ENCODE measurements at places on chromosomes 12 and 14.

DNA sequence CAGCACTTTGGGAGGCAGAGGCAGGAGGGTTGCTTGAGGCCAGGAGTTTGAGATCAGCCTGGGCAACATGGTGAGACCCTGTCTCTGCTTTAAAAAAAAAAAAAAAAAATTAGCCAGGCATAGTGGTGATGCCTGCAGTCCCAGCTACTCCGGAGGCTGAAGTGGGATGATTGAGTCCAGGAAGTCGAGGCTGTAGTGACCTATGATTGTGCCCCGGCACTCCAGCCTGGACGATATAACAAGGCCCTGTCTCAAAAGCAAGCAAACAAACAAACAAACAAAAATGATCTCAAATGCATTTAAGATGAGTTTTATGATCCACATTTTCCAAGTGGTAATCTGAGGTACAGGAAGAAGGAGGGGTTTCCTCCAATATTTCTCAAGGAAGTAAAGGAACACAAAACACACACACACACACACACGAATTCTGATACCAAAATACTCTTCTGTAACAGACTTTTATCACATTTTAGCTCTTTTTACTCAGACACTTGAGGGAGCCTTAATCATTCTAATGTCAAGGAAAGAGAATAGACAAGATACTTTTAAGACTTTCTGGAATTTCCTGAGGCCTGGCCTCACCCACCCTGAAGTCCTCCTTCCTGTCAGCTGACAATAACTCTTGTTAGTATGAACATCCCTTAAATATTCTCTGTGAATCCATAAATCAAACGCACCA, 44.4 kb upstream of the CERS5 start:
- no peak for DNase-seq

- peak; percentile 46 for DNase-seq
These were observed 4.5 kb downstream of the AJUBA start for GRCh38 chr14:22977684-22978486.

DNA sequence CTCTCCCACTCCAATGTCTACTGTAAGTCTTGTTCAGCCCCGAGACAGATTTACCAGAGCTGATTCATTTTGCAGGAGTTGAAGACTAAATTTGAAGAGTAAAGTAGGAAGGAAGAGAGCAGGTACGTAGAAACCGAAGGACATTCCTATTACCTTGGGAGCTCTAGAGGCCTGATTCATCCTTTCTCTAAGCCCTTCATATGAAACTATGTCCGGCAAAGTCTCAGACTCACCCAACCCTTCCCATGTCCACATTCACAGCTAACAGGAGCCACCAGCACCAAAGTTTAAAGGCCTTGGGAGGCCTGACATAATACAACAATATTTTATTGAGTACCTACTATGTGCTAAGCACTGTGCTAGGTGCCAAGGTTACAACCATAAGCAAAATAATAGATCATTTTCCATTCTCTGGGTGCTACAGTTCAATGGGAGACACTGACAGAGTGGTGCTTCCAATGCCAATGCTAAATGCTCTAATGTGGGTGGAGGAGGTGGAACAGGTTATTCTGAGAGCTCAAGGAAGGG, 86.6 kb downstream of the PHLDA1 start:
- no peak for DNase-seq

- DNase-seq, result no peak
These were observed 10.4 kb upstream of the NRIP2 start for GRCh38 chr12:2845280-2845679.

GRCh38 chr12:7079826-7080125, 12.5 kb downstream of the C1R start:
- no peak for DNase-seq

DNA sequence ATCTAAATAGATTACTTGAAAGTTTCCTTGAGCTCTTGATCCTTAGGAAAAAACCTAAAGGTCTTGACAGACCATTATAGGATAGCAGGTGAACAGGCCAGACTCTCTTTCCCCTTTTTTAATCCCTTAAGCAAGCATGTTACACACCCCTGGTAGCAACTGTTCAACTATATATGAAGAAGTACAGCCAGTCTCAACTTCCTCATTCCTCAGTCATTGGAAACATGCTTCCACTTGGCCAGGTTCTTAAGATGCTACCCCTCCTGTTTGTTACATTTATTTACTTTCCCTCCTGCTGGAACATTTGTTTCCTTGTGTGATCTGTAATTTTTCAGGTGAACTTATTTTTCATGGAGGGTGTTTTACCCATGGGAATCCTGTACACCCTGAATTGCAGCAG, 124.1 kb downstream of the ARMH4 start:
- DNase-seq, result no peak

- no peak for DNase-seq
These were observed 19.8 kb downstream of the ISM2 start for GRCh38 chr14:77478796-77479195.

DNA sequence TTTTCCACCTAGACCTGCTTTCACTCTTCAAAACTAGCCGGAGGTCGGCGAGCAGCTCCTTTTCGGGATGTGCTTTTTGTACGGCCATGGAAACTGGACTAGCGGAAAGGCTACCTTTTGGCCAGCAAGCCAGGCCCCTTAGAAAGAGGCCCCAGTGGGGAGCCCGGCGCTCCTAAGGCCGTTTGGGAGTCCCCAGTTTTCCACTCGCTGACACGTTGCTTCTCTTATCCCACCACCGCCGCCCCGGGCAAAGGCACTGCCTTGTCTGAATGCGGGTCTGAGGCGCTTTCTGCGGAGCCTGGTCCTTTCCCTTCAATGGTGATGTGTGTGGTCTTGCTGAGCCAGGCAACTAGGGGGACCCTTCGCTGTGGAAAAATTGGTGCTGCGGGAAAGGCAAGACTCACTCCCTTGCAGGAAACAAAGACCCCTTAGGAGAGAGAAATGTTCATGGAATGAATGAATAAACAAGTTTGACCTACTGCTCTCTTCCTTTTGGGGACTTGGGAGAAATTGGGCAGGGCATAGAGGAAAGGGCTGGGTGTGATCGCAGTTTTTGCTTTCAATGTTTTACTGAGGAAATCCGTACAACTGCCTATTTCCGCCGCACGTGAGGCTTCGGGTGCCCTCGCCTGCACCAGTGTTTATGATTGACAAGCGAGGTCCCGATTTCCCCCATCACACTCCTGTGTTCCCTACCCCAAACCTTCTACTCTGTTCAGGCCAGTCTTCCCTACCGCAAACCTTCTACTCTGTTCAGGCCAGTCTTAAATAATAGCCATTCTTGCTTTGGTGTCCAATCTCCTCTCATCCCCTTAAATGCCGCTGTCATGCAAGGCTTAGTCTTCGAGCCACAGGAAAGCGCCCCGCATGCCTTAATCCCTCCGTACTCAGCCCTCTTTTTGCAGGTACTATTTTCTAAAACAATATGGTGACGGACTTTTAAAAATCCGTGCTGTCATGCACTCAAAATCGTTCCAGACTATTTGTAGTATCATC, 1.0 kb upstream of the SLC38A2 start:
- DNase-seq, result peak; percentile 40

GRCh38 chr14:44910821-44911220, 50.9 kb downstream of the KLHL28 start:
- DNase-seq, result no peak

DNA sequence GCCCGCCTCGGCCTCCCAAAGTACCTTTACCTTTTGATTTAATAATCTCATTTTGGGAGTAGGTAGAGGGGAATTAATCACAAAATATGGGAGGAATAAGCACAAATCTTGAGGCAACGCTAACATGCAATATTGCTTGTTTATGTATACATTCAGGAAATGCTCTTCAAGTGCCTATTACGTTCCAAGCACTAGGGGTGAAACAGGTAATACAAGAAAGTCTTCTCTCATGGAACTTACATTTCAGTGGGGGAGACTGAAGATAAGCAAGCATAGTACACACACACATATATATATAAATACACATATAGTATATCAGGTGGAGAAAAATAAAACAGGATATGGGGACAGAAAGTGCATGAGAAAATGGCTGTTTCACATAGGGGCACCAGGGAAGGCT, 19.0 kb upstream of the ERC1 start:
- no peak for DNase-seq

GRCh38 chr12:132445884-132446632, 43.9 kb upstream of the FBRSL1 start:
- peak; percentile 70 for DNase-seq

- no peak for DNase-seq
These were observed 237.6 kb upstream of the AMIGO2 start for GRCh38 chr12:47317175-47317915.

DNA sequence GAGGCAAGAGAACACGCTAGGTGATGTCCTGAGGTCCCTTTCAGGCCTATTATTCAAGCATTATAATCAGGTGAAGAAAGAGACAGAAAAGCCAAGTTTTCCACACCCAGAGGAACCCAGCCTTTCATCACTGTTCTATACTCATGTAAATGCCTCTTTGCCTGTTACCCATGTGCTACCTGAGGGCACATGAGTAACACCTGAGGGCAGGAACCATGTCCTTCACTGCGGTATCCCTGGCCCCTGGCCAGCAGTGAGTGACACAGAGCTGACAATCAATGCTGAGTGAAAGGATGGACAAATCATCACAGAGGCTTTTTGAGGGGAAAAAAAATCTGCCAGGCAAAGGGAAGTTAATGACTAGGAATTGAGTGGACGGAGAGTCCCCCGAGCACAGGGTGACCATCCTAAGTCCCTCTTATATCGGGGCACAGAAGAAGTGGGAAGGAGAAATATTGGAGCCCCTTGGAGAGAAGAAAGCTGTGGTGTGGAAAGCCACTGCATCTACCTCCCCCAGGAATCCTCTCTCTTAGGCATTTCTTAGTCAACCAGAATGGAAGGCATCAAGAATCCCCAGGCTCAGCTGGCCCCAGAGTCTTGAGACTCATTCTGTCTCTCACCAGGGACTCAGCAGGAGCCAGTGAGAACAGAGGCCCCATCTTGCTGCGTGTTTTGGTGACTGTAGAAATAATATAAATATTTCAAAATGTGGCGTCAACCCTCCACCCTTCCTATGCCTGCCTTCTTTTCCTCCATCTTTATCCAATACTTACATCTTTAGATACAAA, 212.9 kb downstream of the DPF3 start:
- DNase-seq, result no peak

- DNase-seq, result no peak
These were observed 446.5 kb upstream of the MIS18BP1 start for GRCh38 chr14:45699471-45699870.

- no peak for DNase-seq
These were observed 39.5 kb downstream of the GALNT16 start for GRCh38 chr14:69299286-69300035.

DNA sequence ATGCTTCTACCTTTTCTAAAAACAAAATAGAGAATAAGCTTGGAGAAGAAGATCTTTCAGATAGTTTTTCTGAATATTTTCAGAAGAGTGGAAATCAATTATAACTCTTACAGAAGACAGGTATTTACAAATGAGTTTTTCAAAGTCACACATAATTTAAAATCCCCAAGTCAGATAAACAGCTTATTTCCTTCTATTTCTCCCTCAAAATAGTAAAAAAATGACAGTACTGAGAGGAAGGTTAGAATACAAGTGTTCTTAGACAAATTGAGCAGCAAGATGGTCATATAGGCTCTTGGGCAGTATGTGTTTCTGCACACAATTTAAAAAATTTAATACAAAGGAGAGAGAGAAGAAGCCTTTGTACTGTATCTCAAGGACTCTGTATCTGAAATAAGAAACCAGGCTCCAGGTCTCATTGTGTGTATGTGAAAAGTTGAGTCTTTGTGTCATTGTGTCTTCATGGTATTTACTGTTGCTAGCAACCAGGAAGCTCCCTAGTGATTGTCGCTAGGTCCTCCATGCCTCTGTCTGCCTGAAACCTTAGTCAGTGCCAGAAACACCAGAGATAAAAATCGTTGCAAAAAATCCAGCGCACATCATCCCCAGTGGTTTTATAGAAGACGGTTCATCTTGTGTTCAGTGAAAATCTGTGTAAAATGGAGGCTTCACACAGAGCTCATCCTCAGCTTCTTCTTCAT, 12.9 kb upstream of the TUBA1A start:
- no peak for DNase-seq

- no peak for DNase-seq
These were observed 55.4 kb downstream of the TMEM121 start for GRCh38 chr14:105581551-105582341.

DNA sequence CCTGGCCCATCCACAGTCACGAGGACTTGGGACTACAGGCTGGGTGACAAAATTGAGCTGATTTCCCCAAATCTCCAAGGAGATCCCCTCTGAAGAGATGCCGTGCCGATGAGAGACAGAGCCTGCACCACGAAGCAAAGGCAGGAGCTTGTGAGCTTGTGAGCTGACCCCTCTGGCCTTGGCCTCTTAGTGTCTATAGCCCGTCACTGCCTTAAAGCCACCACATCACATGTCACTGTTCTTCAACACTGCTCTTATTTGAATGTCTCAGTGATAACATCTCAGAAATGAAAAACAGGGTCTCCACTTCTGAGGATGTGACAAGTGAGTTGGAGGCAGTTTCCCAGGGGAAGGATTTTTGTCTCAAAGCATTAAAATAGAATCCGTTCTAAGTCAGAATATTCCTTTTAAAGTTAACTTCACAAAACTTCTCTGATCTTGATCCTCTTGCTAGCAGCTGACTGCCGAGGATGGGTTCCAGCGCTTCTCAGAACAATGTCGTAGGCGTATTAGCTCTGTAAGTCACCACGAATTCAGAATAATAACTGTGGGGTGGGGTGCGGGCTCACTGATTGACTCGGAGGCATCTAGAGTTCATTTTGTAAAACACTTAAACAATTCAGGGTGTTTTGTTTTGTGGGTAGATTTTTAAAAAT, 37.5 kb downstream of the CHST11 start:
- no peak for DNase-seq

DNA sequence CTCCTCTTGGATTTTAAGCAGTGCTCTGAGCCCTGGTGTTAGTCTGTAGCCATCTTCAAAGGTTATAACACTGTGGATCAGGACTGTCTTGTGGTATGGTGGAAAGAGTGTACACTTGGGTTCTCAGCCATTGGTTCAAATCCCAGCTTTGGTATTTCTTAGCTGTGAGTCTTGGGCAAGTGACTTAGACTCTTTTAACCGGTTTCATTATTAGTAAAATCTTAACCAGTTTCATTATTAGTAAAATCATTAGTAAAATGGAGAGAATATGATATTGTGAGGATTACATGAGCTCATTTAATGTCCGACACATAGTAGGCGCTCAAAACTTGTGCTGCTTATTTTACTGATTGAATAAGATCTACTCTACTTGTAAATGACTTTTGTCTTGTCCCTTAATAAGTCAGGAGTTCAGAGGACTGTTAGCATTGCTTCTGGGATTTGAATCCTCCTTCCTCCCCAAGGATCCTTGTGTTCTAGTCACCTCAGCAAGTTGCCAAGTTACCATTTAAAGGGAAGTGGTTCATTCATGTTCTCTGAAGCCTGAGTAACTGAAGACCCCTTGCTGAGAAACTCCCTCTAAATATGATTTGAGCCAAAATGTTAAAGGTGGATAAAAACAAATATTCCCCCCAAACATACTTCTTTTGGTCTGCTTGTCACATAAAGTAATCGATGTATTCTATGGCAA, 12.4 kb downstream of the TTLL5 start:
- DNase-seq, result no peak

GRCh38 chr14:104107611-104108569, 22.4 kb downstream of the ASPG start:
- no peak for DNase-seq

DNA sequence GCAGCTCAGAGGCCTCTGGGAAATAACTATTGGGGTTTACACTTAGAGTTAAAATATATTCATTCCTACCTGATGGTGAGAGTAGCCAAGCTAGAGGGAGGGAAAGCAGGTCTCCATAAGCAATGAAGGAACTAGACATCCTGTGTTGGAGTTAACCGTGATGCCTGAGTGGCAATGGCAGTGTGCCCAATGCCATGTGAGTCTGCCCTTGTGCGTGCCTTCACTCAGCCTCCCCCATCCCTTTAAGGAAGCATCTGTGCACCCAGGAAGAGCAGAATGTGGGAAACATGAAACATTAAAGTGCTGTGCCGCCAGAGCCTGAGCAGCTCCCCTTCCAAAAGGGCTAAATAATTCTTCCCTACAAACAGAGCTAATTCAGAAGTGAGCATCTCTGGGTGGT, 76.3 kb downstream of the COX16 start:
- no peak for DNase-seq

All from NCI-H524 (cell line).